ENCODE measurements at places on chromosomes 2 and 18.
A peak's percentile ranks its signal among the peaks of the same experiment; 100 is the strongest.

GRCh38 chr2:96353032-96353561 lies 17.5 kb downstream of the NCAPH start:
- peak; percentile 98 for DNase-seq

GRCh38 chr2:230891064-230891463 lies 26.3 kb downstream of the ITM2C start:
- DNase-seq, result no peak

DNA sequence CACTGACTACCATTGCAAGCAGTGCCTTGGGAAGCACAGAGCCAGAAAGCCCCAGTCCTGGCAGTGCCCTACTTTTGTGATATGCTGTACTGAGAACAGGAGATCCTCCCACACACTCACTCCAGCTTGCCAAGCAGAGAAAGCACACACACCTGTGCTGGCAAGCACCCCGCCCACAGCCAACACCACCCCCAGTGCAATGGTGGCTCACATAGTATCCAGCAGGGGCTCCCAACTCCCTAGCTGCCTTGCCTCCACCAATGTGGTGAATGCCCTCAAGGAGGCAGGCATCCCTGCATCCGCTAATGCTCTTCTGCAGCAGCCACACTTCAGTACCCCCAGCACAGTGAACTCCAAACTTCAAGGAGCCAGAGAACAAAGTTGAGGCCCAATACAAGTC lies 1655.8 kb downstream of the SUCLG1 start:
- DNase-seq, result no peak

DNA sequence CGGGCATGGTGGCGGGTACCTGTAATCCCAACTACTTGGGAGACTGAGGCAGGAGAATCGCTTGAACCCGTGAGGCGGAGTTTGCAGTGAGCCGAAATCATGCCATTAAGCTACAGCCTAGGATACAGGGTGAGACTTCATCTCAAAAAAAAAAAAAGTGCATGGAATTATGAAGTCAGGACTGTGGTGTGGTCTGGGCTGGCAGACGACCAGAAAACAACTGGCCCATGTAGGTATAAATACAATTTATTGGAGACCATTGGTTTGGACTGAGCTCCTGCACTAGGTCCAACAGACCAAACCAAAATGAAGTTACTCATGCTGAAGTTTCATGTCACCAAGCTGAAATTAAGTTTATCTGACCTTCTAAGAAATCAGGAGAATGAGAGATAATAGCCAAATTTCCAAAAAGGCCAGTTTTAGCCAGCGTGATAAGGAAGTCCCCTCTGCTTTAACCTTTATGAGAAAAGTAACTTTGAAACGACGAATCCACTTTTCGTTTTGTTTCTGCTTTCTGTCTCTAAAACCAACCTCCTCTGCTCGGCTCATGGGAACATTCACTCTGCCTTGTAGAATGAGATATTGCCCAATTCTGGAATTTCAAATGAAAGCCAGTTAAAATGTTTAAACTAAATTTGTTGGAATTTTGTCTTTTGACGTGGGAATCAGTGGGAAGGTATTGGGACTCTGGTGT lies 17.7 kb upstream of the RAB10 start:
- DNase-seq, result no peak

DNA sequence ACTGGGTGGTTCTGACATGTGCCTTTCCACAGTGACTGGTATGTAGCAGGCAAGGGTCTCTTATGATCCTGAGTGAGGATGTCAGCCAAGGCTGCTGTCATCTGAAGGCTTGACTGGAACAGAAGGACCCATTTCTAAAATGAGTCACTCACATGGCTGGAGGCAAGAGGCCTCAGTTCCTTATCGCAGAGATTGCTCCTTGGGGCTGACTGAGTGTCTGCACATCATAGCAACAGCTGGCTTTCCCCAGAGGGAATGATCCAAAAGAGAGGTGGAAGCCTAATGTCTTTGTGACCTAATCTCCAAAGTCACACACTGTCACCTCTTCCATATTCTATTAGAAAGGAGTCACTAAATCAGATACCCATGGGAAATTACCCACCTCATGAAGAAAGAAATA lies 114.0 kb downstream of the NEDD4L start:
- no peak for DNase-seq

DNA sequence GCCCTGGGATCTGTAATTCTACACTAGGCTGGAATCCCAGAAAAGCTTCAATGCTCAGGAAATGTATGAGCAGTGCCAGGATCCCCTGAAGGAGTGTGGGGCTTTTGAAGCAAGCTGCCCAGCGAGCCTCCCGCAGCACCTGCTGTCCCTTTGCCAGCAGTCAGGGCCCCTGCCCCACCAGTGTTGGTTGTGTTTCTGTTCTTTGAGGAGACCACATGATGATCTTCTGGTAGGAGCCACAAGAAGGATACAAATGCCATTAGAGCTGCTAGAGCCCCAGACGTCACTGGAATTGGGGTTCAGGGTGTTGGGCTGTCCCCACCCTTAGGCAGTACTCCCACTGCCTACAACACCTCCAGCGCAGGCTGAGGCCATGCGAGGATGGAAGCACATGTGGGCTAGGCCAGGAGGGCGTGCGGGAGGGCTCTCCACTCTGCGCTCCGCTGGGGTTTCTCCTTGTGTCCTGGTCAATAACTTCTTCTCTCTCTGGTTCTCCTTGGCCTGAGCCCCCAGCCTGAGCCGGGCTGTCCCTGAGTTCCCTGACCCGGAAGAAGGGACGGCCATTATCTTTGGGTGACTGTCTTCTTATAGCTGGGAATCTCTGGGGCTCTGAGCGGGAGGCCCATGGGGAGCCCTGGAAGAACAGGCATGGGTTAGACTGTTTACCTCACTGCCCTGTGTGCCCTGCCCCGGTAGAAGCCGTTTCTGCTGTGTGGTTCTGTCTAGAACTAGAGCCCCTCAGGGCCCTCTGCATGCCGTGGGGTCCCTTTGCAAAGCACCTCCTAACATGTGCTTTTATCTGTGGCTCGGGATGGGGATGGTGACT lies 73.9 kb downstream of the LRRFIP1 start:
- DNase-seq, result no peak

DNA sequence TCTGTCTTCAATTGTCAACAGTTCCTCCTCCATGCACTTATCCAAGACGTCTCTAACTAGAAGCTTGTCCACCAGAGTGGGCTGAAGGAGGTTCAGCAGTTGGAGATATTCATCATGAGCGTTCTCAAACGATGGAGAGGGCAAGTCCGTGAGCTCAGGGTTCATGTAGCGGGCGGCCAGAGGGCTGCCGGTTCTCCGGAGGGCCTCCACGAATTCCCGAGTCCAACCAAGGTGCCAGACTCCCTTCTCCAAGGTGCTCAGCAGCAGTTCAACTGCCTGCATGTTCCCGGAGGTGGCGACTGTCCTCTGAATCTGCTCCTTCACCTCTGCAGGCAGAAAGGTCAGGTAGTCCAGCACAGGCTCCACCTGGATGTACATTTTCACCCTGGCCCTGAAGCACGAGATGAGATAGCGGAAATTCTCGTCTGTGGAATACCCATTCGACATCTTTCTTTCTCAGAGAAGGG lies 590 bp downstream of the IFIH1 start:
- DNase-seq, result peak; percentile 81

- DNase-seq, result peak; percentile 22
Observed at GRCh38 chr18:61546590-61546989, 213.4 kb downstream of the CDH20 start.

- DNase-seq, result peak; percentile 73
Observed at GRCh38 chr2:169361706-169362117, 622 bp downstream of the LRP2 start.

DNA sequence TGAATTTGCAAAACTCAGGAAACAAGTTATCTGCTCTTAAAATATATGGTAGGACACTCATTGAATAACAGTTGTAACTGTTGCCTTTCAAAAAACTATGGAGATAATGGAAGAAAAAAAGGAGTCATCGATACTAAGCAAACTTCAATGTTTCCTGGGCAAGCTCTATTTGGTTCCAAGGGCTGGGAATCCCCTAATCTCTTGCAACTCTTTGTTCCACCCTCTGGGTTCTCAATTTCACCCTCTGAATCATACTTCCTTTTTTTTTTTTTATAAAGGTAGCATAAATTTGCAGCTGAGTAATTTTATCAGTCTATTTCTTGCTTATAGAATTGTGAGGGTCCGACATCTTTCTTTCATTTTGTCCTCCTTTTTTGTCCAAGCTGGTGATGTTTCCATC lies 36.7 kb downstream of the SLC9A4 start:
- peak; percentile 62 for DNase-seq

DNA sequence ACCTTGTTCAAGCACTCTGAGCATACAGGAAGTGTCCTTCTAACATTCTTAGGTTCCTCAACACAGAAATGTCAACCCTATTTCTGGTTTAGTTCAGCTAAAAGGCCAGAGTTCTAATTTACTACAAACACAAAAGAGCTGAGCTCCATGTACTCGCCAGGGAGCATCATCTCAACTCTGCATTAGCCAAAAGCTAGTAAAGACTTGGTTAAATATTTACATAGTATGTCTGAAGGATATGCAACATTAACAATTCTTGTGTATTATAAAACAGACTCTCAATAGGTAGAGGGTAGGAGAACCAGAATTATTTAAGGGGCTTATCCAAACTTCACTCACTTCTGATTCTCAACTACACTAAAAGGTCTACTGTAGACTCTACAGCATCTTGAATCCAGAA lies 154.6 kb downstream of the THADA start:
- DNase-seq, result peak; percentile 39

GRCh38 chr18:44502221-44502620 lies 178.5 kb upstream of the SETBP1 start:
- DNase-seq, result no peak

GRCh38 chr2:12430407-12431133 lies 286.2 kb upstream of the TRIB2 start:
- DNase-seq, result peak; percentile 12

DNA sequence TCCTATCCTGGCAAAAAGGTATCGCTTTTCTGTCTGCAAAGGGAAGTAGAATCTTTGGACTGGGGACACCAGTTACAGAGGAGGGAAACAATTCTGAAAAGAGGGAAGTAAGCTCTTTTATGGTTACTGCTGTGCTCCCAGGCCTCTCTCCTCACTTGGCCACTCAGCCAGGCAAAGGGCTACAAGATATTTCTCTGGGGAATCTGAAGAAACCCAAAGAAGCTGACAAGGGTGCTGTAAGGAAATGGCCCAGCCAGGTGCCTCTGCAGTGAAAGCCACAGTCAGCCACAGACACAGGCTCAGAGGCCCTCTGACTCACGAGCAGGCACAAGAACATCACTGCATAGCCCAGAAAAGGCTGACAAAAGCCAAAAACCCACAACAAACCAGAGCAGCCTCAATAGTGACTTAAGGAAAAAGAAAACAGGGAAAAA lies 5.8 kb downstream of the HDLBP start:
- DNase-seq, result no peak

GRCh38 chr18:28015671-28016070 lies 161.3 kb downstream of the CDH2 start:
- DNase-seq, result no peak

DNA sequence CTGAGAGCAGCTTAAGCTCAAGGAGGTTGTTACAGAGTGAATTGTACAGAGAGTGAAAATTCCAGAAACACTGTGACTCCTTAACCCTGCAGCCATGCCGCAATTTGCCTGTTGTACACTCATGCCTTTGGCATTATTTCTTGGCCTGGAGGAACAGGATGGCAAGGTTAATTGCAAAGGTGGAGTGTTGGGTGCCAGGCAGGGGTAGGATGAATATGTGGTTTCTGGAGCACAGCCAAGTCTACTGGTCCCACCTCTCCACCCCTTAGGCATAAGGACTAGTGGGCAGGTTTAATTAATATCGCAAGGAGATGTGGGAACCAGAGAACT lies 250.2 kb downstream of the LRRTM1 start:
- DNase-seq, result no peak

- peak; percentile 69 for DNase-seq
Observed at GRCh38 chr18:45527891-45528290, 87.4 kb upstream of the SLC14A2 start.

GRCh38 chr2:69721022-69721421 lies 20.9 kb upstream of the ANXA4 start:
- no peak for DNase-seq

GRCh38 chr18:28875059-28875458 lies 698.1 kb upstream of the CDH2 start:
- no peak for DNase-seq

- no peak for DNase-seq
Observed at GRCh38 chr18:4758980-4759379, 303.9 kb upstream of the DLGAP1 start.

- no peak for DNase-seq
Observed at GRCh38 chr18:40259115-40259835, 1695.8 kb upstream of the PIK3C3 start.

GRCh38 chr2:75517547-75518230 lies 43.0 kb downstream of the EVA1A start:
- DNase-seq, result no peak

DNA sequence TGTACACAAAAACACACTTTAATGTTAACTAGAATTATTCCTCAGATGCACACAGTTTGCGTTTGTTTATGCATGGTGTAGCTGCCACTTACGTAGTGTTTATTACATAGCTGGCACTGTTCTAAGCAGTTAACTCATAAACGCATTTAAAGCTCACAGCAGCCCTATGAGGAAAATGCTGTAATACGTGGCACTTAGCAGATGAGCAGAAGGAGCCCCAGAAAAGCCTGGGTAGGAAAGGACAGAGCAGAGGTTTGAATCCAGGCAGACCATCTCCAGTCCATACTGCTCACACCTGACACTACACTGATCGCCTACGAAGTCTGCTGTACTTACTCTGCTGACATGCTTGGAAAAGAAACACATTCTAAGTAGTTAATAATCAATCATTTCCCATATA lies 66.6 kb downstream of the BCL2 start:
- no peak for DNase-seq

DNA sequence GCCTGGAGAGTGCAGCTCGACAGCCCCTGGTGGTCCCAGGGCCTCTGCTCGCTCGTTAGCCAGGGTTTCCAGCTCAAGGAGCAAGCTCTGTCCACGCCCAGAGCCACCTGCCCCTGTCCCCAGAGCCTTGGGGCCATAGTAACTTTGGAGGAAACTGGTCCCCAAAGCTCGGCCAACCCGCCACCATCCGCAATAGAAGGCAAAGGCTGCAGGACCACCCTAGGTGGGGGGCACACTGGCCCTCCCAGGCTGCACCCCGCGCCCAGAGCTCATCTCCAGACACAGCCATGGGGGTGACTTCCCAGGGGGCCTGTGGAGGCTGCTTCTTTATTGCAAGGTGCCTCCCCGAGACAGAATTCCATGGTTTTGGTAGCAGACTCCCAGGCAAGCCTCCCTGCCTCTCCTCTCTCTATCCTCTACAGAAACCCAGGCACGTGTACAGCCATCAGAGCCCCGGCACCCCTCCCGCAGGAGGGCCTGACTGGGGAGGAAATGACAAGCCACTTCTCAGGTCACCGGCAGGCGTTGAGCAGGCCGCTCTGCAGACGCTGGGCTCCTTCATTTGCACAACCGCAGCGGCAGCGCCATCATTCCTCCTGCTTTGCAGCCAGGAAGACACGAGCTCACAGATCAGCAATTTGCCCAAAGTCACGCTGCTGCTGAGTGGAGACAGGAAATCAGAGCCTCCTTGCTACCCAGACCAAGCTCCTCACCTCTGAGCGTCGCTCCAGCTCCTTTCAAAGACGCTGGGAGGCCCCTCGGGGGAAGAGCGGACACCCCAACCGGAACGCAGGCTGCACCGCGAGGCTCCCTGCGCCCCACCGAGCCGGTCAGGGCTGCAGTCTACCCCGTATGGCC lies 80.2 kb downstream of the NDUFA10 start:
- no peak for DNase-seq
